ENCODE measurements at places on chromosomes 7 and 10. TPM values are rescaled to one million over a fixed set of nuclear protein-coding genes. Genes with fewer than 3 reads are reported as not detected.

GRCh38 chr10:73653701-73654100, 2.1 kb downstream of the SYNPO2L start:
- no peaks in the 10 kb centered on the region for H3K4me1 ChIP-seq
- no peak for DNase-seq
- H3K27ac ChIP-seq: no peak overlapping the region
- H3K27me3 ChIP-seq: no peaks in the 10 kb centered on the region
- no peak overlapping the region for H3K4me3 ChIP-seq
- no peaks in the 10 kb centered on the region for H3K36me3 ChIP-seq

DYDC2 gene
- not detected for total RNA-seq

GRCh38 chr7:128904381-128905197, 5.9 kb downstream of the KCP start:
- DNase-seq: peak; percentile 79
- H3K4me1 ChIP-seq: peaks cover 7% of the 10 kb centered on the region

- no peak overlapping the region for H3K4me3 ChIP-seq
- H3K27me3 ChIP-seq: no peaks in the 10 kb centered on the region
- no peaks in the 10 kb centered on the region for H3K4me1 ChIP-seq
- H3K27ac ChIP-seq: no peak overlapping the region
- DNase-seq: no peak
Measured at GRCh38 chr10:75736151-75736640, 304.8 kb downstream of the LRMDA start.

GRCh38 chr10:46530249-46531186, 25.9 kb downstream of the GPRIN2 start:
- H3K4me1 ChIP-seq: no peaks in the 10 kb centered on the region
- no peak for DNase-seq
- H3K27ac ChIP-seq: no peak overlapping the region
- H3K27me3 ChIP-seq: no peaks in the 10 kb centered on the region

DNA sequence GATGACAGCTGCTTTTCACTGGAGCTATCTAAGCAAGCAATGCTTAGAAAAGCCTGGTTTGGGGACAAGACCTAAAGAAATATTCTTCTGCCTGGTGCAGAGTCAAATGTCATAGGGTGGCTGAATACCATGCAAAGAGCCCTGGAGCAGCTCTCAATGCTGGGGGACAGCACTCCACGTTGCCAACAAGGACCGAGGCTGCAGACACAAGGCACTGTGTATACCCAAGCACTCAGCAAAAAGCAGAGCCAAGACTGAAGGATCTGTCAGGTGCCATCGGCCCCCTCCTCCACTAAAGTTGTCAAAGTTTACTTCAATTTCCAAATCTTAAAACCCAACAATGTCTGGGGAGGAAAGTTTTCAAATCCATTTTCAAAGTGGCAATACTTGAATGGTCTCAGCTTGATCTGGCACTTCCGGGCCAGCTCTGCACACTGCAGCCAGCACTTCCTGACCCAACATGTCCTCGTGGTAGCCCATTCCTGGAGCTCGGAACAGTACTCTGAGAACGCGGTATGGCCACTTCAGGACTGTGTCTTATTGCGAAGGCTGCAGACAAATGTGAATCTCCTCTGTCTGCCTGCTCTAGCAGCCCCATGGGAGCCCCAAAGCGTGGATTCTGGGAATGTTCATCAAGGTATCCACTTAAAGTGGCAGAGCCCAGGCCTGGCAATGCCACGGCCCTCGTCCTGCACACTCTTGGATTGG, 191.8 kb downstream of the TNS3 start:
- no peak overlapping the region for H3K4me3 ChIP-seq
- H3K27ac ChIP-seq: no peak overlapping the region
- H3K36me3 ChIP-seq: no peaks in the 10 kb centered on the region
- H3K27me3 ChIP-seq: no peaks in the 10 kb centered on the region
- no peak for DNase-seq
- H3K4me1 ChIP-seq: no peaks in the 10 kb centered on the region

- peak; percentile 16 for DNase-seq
- peaks cover 48% of the 10 kb centered on the region for H3K27me3 ChIP-seq
Measured at GRCh38 chr10:33334805-33335550, 511 bp upstream of the NRP1 start.

GSTO2 gene
- 0.77 TPM for total RNA-seq

CLDN12 gene
- total RNA-seq: 1.4 TPM

- peaks cover 5% of the 10 kb centered on the region for H3K4me1 ChIP-seq
- DNase-seq: no peak
- H3K4me3 ChIP-seq: no peak overlapping the region
- H3K36me3 ChIP-seq: no peaks in the 10 kb centered on the region
- no peak overlapping the region for H3K27ac ChIP-seq
- H3K27me3 ChIP-seq: no peaks in the 10 kb centered on the region
Measured at GRCh38 chr10:102312683-102313082, 67.4 kb downstream of the GBF1 start.

DNA sequence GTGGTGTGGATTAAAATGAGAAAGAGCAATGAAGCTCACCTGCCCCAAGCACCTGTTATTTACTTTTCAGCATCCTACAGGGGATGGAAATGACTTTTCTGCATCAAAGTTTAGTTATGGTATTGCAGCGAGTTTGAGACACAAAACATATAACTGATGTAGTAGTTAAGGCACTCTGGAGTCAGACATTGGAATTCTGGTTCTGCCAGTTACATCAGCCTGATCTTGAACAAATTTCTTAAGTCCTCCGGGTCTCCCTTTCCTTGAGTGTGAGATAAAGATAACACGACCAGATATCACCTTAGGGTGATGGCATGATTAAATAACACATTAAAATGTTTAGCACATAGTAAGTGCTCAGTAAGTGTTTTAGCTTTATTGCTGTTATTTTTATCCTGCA, 97.4 kb downstream of the ATXN7L1 start:
- H3K27ac ChIP-seq: no peak overlapping the region
- H3K27me3 ChIP-seq: no peaks in the 10 kb centered on the region
- H3K4me3 ChIP-seq: no peak overlapping the region
- H3K36me3 ChIP-seq: no peaks in the 10 kb centered on the region
- no peak for DNase-seq

GRCh38 chr10:58322072-58322834, 12.6 kb upstream of the UBE2D1 start:
- H3K4me3 ChIP-seq: no peak overlapping the region
- no peak overlapping the region for H3K27ac ChIP-seq
- no peaks in the 10 kb centered on the region for H3K36me3 ChIP-seq
- no peak for DNase-seq
- no peaks in the 10 kb centered on the region for H3K27me3 ChIP-seq

GRCh38 chr7:44713680-44714335, 34.8 kb upstream of the ZMIZ2 start:
- no peak for DNase-seq
- no peaks in the 10 kb centered on the region for H3K27me3 ChIP-seq
- peaks cover 11% of the 10 kb centered on the region for H3K4me1 ChIP-seq
- H3K4me3 ChIP-seq: no peak overlapping the region
- H3K27ac ChIP-seq: no peak overlapping the region
- H3K36me3 ChIP-seq: peaks cover 11% of the 10 kb centered on the region

NDUFB2 gene
- 73.7 TPM for total RNA-seq

- H3K36me3 ChIP-seq: no peaks in the 10 kb centered on the region
- peaks cover 24% of the 10 kb centered on the region for H3K4me1 ChIP-seq
- no peak within 1 kb of the TSS for H3K27ac ChIP-seq
- H3K4me3 ChIP-seq: peak within 1 kb of the TSS; percentile 66
- DNase-seq: peak; percentile 54
- H3K27me3 ChIP-seq: no peaks in the 10 kb centered on the region
Measured at GRCh38 chr7:21945454-21946221, at the start of gene CDCA7L. CDCA7L (minus strand) TSS chr7:21945899; CDS start chr7:21945804, 95 bp downstream.

- H3K36me3 ChIP-seq: no peaks in the 10 kb centered on the region
- H3K4me1 ChIP-seq: no peaks in the 10 kb centered on the region
- no peak overlapping the region for H3K4me3 ChIP-seq
- no peak for DNase-seq
- no peak overlapping the region for H3K27ac ChIP-seq
- no peaks in the 10 kb centered on the region for H3K27me3 ChIP-seq
Measured at GRCh38 chr7:136353287-136353686, 376.1 kb upstream of the MTPN start.

NKX2-3 gene
- total RNA-seq: not detected

- no peaks in the 10 kb centered on the region for H3K36me3 ChIP-seq
- no peaks in the 10 kb centered on the region for H3K4me1 ChIP-seq
- no peak for DNase-seq
- H3K27me3 ChIP-seq: no peaks in the 10 kb centered on the region
- H3K27ac ChIP-seq: no peak overlapping the region
Measured at GRCh38 chr10:67878133-67878532, 6.3 kb upstream of the SIRT1 start.

- no peaks in the 10 kb centered on the region for H3K27me3 ChIP-seq
- DNase-seq: no peak
- H3K4me3 ChIP-seq: no peak overlapping the region
- H3K27ac ChIP-seq: no peak overlapping the region
- no peaks in the 10 kb centered on the region for H3K36me3 ChIP-seq
Measured at GRCh38 chr10:86168256-86168655, 198.3 kb downstream of the GRID1 start.

DNA sequence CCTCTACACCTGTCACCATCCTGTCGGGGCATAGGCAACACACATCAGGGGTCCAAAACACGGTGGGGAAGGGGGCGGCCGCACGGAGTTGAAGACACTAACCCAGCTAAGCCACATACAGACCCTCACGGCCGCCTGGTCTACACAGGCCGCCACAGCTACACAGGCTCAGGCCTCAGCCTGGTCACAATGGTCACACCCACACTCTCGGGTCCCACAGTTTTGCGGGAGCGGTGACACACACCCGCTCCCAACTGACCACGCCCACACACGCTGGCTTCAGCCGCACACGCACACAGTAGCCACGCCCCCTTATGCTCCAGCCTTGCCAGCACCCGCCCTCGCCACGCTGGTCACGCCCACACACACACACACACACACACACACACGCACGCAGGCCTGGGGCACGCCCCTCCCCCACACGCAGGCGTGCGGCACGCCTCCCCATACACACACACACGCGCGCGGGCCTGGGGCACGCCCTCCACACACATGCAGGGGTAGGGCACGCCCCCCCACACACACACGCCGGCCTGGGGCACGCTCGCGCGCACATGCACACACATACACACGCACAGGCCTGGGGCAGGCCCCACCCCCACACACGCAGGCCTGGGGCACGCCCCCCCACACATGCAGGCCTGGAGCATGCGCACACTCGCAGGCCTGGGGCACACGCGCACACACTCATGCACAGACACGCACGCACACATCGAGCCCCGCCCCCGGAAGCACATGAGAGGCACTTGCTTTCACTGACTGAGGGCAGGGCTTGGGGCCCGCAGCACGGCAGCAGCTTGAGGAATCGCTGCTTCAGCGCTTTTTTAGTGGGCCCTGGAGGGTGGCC, 12.3 kb upstream of the OGA start:
- H3K4me3 ChIP-seq: peak overlapping the region; percentile 63
- H3K36me3 ChIP-seq: no peaks in the 10 kb centered on the region
- DNase-seq: peak; percentile 95

GATA3 gene
- total RNA-seq: 141 TPM

DNA sequence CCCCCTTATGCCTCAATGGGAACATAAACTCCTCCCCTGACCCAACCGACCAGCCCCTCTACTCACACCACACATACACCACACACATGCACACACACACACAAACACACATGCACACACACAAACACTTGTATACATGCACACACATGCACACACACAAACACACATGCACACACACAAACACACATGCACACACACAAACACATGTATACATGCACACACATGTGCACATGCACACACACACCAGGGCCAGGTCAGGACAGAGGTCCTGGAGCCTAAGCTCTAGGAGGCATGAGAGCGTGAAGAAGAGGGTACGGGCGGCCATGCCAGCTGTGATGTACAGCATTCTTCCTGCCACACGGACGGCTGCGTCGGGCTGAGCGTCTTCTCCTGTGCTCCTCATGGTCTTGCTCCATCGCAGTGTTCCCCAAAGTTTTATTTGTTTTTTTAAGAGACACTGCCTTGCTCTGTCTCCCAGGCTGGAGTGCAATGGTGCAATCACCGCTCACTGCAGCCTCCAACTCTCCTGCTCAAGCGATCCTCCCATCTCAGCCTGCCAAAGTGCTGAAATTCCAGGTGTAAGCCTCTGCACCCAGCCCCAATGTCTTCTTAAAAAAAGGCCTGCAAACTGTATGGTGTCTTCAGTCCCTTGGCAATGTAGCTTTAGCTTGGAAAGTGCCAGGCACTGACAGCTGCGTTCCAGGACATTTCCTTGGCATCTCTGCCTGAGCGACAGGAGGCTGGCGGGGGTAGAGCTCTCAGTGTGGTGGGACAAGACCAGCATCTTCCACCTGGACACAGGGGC, 38.8 kb upstream of the INPP5A start:
- H3K4me3 ChIP-seq: no peak overlapping the region
- peaks cover 6% of the 10 kb centered on the region for H3K27me3 ChIP-seq
- no peaks in the 10 kb centered on the region for H3K36me3 ChIP-seq
- H3K4me1 ChIP-seq: no peaks in the 10 kb centered on the region
- DNase-seq: no peak

CARD11 gene
- total RNA-seq: 122 TPM

ACTL6B gene
- not detected for total RNA-seq

VGF gene
- total RNA-seq: not detected

CDH23 gene
- 5.2 TPM for total RNA-seq

Data from CD4-positive, alpha-beta T cell (primary cell).